Endodermal cell (in vitro differentiated cells): ENCODE measurements at places on chromosomes 1 and 21. TPM values are rescaled to one million over a fixed set of nuclear protein-coding genes. Genes with fewer than 3 reads are reported as not detected.

AXDND1 gene
- 0.77 and 1.3 TPM in 2 replicates for total RNA-seq

HTR6 gene
- total RNA-seq: 0.32 TPM in 1 of 3 replicates, not detected in the others

HPCAL4 gene
- not detected in 2 replicates for total RNA-seq

STUM gene
- total RNA-seq: 0.04 to 0.11 TPM (median 0.05 TPM) in 3 replicates

IGSF8 gene
- 28.7 to 34.5 TPM (median 31.5 TPM) in 3 replicates for total RNA-seq

RGS4 gene
- total RNA-seq: 0.21 to 0.51 TPM in 2 of 3 replicates, not detected in the other

HNRNPCL1 gene
- not detected in 2 replicates for total RNA-seq

ADAMTS4 gene
- 1.9 and 4.4 TPM in 2 replicates for total RNA-seq

GBP7 gene
- total RNA-seq: not detected in 2 replicates

SLAMF7 gene
- total RNA-seq: not detected in 2 replicates

- no peak for DNase-seq
Observed at GRCh38 chr1:28926629-28927265, 12.4 kb downstream of the EPB41 start.

DNA sequence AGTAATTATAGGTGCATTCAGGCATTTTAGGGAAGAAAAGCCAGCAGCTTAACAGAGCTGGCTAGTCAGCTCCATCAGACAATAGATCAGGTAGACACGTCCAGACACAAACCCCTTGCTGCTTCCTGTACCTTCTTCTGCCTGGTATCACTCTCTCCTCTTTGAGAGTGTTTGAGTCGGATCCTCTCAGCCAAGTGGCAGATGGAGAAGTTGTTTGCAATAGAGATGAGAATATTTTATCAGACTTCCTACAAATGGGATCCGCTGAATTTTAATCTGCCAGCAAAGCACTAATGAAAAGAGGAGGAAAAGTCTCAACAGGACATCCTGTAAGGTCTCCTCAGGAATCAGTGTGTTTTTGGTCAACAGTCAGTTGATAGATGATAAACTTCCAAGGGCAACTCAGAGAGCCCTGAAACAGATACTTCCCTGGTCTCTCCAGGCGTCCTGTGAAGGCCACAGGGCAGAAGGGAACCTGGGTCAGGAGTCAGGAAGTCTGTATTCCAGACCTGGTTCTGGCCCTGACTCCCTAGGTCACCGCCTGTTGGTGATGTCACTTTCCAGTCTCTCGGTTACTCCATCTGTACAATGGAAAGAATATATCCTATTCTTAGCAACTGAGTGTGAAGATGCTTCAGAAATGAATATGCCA lies 62.1 kb upstream of the PROX1 start:
- no peak for DNase-seq

DNA sequence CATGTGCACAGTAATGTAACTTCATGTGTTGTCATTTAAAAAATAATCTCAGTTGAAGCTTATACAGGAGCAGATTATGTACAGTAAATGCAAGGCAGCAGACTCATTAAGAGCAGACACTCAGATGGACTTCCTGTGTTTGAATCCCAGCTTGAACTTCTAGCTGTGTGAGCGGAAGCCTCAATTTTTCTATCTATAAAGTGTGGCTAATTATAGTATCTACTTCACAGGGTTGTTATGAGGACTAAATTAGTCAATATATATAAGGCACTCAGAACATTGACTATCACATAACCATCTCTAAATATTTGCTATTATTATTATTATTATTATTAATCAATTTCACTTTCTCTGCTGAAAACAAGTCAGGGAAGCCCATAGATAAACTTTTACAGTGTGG lies 141.6 kb downstream of the ZP4 start:
- no peak for DNase-seq

GRCh38 chr1:29960156-29960755 lies 723.9 kb downstream of the PTPRU start:
- DNase-seq: peak; percentile 34

GRCh38 chr1:93338387-93339146 lies 7.1 kb upstream of the DR1 start:
- DNase-seq: no peak

DNA sequence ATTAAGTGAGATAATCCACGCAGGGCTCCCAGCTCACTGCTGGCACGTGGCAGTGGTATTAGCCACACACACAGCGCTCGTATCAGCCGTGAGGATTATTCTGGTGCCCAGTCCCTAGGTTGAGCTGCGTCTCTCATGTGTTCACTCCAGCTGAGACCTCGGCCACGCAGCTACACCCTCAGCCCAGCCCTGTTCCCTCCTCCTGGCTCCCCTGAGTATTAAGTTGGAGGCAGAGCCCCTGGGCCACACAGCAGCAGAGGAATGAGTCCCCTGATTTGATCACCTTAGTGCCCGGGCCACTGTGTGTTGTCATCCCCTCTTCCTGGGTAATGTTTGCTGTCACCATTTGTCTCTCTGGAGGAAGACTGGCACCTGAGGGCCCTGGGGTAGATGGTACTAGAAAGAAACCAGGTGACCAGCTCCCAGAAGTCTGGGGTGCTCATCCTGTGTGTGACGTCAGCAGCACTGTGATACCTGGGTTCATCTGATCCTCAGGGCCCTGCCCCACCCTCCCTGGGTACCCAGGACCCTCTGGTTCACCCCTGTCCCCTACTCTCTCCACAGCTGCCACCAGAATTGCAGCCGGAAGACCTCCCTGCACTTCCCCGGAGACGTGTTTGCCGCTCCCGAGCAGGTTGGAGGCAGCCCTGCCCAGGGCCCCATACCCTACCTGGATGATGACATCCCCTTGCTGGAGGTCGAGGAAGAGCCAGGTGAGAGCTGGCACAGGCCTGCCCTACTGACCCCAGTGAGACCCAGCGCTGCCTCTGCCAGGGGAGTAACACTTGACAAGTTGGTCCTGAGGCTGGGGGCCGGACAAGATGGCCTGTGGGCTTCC lies 40.1 kb downstream of the DISP3 start:
- peak; percentile 32 for DNase-seq

GRCh38 chr21:29718081-29718815 lies 221.5 kb downstream of the GRIK1 start:
- no peak for DNase-seq

DNA sequence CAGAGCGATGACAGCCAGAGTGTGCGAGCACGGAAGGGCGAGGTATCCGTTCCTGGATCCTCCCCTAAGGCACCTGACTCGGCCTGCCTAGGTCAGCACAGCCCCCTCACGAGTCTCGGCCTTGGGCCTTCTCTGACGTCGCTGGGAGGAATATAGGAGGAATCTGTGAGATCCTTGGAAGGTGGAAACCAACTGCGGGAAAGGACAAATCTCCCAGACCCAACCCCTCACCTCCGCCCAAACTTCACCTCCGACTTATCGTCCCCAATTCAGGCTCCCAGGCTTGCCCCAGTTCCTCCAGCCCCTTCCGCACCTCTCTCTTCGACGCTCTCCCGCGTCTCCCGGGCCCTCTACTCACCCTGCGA lies 494 bp downstream of the APH1A start:
- no peak for DNase-seq

DNA sequence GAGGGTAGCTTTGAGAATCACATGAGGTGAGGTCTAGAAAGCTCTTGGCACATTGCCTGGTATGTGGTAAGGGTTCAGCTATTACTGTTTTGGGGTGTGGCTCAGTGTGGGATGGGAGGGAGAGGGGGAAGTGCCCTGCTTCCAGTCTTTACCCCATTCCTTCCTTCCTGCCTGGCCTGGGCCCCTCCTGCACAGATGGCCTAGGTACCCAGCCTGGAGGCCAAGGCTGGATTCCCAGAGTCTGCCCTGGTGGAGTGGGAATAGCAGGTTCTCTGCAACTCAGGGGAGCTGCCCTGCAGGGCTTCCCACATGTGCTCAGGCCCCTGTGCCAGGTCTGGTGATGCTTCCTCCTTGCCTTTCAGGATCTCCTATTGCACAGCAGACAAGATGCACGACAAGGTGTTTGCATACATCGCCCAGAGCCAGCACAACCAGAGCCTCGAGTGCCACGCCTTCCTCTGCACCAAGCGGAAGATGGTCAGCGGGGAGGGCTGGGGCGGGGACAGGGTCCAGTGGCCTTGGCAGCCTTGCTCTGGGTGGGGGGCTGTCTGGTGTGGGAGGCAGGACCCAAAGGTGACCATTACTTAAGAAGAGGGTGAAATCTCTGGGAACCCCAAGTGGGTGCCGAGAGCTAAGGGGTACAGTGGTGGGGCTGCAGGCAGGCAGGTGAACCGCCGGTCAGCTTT lies 13.5 kb downstream of the LDLRAP1 start:
- no peak for DNase-seq

- DNase-seq: no peak
Observed at GRCh38 chr1:221576268-221576667, 165.6 kb downstream of the DUSP10 start.

- DNase-seq: no peak
Observed at GRCh38 chr21:41755934-41756773, 10.7 kb downstream of the RIPK4 start.

DNA sequence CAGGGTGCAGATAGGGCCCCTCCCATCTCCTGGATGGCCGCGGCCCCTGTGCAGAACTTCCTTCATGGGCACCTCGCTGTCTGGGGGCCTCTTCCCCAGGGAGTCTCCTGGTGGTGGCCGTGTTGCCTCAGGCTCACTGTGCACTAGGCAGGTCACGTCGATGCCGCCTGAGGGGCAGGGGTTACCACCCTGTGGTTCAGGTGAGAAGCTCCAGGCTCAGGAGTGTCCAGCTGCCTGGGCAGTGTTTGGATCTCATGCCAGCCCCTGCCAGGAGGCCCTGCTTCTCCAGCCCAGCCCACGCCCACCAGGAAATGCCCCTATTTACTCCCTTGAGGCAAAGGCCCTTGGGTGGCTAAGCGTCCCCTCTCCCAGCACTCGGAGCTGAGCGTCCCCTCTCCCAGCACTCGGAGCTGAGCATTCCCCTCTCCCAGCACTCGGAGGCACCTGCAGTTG lies 2.1 kb downstream of the ITGB2 start:
- peak; percentile 80 for DNase-seq

- DNase-seq: no peak
Observed at GRCh38 chr1:169741666-169742394, 8.0 kb upstream of the SELE start.

GRCh38 chr1:42239555-42239954 lies 75.0 kb upstream of the GUCA2A start:
- no peak for DNase-seq

GRCh38 chr1:230048322-230048721 lies 18.7 kb upstream of the GALNT2 start:
- DNase-seq: no peak

GRCh38 chr1:54315099-54315498 lies 91.1 kb downstream of the SSBP3 start:
- DNase-seq: no peak

GRCh38 chr1:208142590-208143382 lies 101.4 kb downstream of the PLXNA2 start:
- DNase-seq: no peak

DNA sequence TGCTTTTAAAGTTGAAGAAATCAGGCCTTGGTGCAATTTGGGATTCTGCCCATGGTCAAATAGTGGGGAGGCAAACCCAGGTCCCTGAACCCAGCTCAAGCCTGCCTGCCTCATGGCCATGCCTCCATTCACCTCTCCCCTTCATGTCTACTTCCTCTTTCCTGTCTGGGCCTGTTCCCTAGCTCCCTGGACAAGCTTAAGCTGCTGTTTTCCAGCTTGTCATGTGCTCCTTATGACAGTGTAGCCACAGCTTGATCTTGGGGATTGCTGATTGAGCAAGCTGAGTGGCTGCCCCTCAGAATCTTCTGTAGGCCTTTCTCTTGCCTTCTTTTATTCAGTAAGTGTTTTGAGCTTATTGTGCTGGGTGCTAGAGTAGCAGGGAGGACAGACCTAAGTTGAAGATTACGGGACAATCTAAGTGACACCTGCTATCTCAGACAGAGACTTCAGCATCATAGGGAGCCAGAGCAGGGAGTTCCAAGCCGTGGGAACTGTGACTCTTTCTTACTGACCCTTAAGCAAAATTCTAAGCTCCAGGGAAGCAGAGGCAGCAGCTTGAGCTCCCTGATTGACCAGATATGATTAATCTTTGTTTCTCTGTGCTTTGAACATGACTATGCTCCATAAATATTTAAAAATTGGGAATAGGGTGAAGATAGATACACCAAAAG lies 520 bp upstream of the MR1 start:
- no peak for DNase-seq

DNA sequence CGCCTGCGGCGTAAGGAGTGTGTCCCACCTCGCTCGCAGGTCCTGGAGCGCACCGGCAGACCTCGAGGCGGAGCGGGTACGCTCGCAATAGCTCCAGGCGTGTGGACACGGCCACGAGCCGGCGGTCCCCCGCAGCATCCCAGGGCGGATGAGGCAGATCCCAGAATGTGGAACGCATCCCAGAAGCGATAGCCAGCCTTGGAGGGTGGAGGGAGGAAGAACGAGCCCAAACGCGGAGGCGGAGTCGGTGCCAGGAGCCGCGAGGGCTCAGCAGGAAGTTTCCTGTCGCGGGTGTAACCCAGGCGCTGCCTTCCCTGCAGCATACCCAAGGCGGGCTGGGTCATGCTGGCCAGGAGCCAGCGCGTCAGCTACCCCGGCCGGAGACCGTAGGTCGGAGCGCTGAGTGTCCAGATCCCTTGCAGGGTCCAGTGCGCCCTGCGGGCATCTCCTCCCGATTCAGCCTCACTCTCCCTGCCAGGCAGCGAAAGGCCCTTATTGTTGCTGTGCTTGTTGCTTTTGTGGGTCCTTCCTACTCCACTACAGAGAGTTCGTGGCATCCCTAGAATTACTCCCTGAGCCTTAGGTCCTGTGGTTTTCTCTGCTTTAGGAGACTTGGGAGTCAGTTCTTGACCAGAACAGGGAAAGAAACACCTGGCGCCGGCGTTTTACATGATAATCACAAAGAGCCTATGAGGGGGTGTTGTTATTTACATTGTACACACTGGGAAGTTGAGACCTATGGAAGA lies 27.7 kb downstream of the STYXL2 start:
- DNase-seq: peak; percentile 86

DNA sequence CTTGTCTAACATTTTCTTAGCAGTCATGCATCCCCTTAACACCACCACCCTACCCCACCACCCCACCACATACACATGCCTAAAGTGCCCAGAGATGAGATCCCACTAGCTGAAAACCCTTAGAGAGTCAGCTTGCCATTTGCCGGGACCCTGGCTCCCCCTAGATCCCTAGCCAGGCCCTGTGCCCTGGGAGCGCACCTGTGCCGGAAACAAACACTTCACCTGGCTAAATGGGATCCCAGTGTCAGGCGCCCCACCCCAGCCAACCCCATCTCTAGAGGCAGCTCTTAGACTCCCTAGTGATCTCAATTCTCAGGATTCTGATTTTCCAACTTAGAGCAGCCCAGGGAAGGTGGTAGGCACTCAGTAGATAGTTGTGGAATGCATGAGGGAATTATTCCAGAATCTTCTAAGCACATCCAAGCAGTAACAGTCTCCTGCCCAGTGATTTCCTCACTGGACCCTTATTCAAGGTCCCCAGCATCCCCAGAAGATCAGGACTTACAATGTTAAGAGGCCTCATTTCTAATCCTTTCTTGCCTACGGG lies 105.2 kb downstream of the LAMC2 start:
- DNase-seq: no peak

- DNase-seq: no peak
Observed at GRCh38 chr1:89594096-89594740, 38.7 kb upstream of the LRRC8C start.

DNA sequence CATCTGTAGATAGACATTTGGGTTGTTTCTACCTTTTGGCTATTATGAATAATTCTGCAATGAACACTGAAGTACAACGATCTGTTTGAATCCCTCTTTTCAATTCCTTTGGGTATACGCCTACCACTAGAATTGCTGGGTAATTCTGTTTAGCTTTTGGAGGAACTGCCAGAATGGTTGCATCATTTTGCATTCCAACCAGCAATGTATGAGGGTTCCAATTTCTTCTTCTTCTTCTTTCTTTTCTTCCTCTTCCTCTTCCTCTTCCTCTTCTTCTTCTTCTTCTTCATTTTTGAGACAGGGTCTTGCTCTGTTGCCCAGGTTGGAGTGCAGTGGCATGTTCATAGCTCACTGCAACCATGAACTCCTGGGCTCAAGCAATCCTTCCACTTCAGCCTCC lies 13.8 kb upstream of the THEM5 start:
- DNase-seq: no peak
